ENCODE measurements at places on chromosomes 3 and 15. TPM values are rescaled to one million over a fixed set of nuclear protein-coding genes. Genes with fewer than 3 reads are reported as not detected.

DNA sequence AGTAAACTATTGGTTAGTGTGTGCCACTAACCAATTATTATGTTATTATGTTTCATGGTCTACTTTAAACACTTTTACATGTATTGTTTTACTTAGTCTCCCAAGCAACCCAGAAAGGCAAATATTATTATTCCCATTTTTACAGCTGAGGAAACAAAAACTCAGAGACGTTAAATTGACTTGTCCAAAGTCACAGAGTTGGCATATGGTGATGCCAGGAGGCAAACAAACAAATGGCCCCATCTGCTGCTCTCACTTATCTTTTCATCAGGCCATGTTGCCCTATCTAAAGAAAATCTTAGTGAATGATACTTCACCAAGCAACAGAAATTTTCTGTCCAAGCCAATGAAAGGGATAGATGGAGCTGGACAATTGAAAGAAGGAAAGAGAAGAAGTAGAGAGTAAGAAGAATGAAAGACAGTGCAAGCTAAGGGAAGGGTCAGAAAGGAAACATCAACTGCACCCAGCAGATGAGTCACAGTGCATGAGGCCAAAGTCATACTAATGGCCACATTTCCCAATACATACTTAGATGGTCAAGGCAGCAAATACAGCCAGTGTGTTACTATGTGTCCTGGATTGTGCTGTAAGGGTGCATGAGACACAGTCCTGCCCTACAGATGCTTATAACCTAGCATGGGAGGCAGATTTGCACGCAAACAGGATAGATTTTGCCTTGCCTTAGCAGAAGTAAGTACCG lies 266.9 kb downstream of the KCNMB2 start:
- no peak for DNase-seq

CFAP44 gene
- 47.2 TPM for total RNA-seq

- peak; percentile 71 for DNase-seq
Observed at GRCh38 chr15:85615930-85616329, 178.8 kb downstream of the KLHL25 start.

- DNase-seq, result no peak
Observed at GRCh38 chr15:79105141-79105540, 14.6 kb upstream of the RASGRF1 start.

DNA sequence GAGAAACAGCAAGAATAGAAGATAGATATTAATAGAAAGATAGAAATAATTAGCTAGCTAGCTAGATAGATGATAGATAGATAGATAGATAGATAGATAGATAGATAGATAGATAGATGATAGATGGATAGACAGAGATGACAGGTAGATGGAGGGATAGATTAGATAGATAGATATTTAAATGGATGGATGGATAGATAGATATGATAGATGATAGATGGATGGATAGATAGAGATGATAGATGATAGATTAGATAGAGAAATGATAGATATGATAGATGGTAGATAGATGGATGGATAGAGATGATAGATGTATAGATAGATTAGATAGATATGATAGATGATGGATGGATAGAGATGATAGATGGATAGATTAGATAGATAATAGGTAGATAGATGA lies 8.3 kb upstream of the ATP10A start:
- DNase-seq, result no peak

GRCh38 chr15:90889736-90890456 lies 5.6 kb downstream of the FES start:
- no peak for DNase-seq

Measured in cardiac muscle cell (in vitro differentiated cells and primary cell).